ENCODE measurements at places on chromosomes 6 and 20.
A peak's percentile ranks its signal among the peaks of the same experiment; 100 is the strongest.

DNA sequence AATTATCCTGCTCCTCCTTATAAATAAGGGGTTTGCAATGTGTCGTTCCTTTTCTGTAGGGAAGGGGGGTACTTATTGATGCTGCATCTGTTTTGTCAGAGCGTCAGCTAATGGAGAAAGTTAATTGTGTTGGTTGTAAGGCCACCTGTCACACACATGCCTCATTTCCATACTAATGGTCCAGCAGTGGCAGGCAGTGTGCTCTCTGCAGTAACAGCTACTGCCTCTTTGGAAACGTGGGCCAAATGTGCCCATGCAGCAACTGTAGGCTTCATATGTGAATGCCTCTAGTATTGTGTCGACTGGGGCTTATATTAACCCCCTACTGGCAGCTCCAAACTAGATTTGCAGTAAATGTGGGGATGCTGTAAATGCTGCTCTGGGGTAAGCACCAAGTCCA is 56.3 kb upstream of the OLIG3 start:
- DNase-seq: no peak

DNA sequence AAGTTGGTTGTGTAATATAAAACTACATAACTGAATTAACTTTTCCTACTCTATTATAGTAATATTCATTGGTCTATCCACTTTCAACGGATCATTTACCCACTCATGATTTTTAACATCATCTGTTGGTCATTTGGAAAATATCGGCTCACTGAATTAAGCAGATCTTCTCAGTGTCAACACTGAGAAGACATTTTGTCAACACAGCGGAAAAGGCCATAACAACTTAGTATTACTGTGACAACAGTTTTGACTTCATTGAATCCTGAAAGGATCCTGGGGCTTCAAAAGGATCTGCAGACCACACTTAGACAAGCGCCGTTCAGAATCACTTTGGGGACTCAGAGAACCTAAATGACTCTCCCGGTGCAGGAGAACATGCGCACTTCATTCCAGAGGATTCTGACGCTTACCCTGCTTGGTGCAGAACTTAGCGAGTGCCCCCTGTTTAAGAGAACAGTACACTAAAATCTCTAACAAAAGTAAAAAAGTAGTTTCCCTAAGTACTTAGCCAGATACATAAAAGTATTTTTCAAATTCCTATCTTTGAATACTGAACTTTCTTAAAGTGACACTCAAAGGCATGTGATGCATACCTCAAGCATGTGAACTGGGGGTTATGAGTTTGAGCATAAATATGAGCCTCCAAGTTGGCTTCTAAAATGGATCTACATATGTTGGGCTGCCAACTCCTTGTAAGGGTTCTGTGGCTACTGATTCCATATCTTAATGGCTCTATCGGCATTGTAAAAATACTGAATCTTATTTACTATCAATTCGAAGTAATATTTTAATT is 4.0 kb downstream of the ZBTB2 start:
- DNase-seq: no peak

GRCh38 chr6:129695373-129696027 is 14.5 kb downstream of the ARHGAP18 start:
- DNase-seq: no peak

DNA sequence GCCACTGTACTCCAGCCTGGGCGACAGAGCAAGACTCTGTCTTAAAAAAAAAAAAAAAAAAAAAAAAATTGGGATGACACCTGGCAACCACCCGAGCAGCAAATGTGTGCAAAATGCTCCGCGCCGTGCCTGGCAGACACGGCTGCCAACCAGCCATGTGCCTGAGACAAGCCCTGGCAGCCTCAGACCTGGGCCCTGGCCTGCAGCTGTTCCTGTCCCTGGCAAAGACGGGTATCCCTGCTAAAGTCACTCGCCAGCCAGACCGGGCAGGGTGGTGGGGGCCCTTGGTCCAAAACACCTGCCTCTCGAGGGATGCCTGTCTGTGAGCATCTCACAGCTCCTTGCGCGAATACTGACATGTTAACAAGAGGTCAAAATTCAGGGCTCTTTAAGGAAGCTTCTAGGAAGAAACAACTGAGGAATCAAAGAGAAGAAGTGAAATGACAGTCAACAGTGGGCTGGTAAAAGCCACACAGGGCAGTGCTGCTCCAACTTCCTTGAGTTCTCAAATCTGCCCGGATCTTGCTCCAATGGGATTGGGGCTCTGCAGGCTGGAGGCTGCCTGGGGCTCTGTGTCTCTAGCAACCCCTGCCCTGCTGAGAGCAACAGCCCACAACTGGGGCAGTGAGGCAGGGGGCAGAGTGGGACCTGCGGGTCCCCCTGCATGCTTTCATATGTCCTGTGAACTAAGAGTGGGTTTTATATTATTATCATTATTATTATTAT is 53.4 kb downstream of the SYTL3 start:
- no peak for DNase-seq

DNA sequence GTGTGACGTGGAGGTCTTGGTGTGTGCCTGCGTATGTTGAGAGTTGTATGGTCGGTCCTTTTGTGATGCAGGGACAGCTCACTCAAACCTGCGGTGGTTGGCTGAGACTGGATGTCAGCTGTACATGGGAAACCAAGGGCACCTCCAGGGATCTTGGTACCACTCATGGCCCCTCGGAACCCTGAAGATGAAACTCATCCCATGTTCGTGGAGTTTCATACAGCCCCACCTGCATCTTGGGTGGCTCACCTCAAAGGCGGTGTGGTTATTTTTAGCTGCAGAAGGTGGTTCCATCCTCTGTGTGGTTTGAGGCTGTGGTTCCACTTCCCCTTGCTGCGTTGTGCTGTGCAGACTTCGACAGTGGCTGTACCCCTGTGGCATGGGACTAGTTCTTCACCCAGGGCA is 52.6 kb upstream of the SLC22A1 start:
- no peak for DNase-seq

DNA sequence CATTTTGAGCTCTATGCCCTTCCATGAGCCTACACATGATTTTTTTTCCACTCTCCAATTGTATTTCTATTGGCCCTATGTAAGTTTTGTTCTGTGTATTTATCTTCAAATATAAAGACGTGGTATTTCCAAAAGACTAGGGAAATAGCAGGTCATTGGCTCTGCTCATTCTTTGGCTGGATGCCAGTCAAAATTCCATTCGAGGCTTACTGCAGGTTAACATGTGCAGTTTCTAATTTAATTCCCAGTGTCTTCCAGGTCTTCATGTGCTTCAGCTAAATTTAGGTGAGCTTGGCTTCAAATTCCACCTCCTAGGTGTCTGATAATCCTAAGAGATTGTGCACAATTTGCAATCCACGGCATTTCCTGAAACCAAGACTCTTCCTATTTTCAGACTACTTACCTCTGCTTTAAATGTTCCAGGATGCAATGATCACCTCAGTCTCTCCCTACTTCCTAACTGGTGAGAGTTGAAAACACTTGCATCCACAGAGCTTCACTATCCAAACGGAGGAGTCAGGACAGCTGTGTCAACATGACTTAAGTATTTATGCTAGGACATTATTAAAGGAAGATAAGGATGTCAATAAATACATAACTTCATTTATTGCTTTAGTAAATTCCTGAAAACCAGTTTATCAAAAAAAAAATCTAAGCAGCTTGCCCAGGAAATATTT is 236.1 kb downstream of the COL12A1 start:
- no peak for DNase-seq

DNA sequence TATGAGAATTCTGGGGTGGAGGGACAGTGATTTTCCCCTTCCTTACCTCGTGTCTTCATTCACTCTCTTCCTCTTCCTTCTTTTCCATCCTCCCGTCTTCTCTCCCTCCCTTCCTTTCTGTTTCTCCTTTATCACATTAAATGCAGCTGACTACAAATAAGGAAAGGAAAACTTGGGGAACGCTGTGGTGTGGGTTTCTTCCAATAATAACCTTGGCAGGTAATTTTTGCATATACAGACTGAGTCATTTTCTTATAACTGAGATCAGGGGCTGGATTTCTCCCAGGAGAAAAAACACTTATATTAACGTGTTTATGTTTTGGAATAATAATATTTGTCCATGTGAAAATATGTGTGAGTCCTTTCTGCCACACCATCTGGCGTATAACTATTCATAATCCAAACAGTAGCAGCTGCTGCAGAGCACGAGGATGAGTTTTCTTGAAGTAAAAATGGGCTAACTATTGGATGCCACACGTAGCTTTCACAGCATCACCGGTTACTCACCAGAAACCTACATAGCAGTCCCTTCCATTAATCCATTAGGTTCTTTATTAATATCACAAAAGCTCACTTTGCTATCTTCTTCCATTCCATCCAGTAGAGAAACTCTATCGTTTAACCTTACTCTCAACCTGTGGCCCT is 139.2 kb upstream of the SASH1 start:
- no peak for DNase-seq

DNA sequence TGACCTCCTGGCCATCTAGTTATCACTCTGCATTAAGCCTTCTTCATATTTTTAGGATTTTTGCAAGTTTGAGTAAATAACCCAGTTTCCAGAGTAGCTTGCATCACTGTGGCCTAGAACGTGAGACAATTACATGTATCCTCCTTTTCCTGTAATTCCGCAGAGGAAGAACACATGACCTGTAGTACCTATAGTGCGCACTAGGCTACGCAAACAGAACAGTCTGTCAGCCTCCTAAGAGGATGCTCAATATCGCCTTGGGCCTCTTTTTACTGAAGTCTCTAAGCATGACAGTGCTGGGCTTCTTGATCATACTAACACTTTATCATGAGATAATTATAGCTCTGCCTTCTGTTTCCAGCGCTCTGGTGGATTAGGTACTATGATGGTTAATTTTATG is 20.2 kb upstream of the NR2E1 start:
- DNase-seq: no peak

DNA sequence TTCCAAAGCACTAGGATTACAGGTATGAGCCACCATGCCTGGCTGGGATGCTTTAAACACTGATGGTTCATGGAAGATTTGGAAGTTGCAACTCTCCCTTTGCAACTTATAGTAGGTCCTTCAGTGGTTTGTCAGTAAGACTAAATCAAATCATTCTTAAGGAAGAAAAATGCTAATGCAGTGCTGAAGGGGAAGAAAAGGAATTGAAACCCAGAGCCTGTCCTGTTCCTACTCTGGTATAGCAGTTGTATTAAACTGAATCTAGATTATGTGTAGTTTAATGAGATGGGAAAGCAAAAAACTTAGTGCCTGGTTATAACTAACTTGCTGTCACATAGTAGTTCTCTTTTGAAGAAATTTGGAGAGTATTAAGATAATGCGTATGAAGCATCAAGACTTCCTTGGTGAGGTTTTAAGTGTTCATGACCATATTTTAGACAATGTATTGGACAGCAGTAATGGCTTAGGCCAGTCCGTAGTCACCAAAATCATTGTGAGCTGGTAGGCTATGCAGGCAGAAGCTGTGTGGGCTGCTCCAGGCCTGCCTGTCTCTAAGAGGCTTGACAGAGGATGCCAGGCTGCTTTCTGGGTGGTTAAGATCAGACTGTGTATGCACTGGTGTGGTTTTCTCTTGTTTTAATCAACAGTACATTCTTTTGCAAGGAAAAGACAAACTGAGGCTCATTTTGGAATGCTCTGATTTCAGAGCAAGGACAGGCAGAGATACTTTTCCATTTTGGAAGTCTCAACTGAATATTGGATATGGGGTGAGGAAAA is 14.0 kb downstream of the PAQR8 start:
- DNase-seq: no peak

GRCh38 chr6:62808565-62809293 is 402.5 kb upstream of the FKBP1C start:
- DNase-seq: no peak

- DNase-seq: peak; percentile 20
Measured at GRCh38 chr20:48750941-48751635, 76.7 kb downstream of the PREX1 start.

- no peak for DNase-seq
Measured at GRCh38 chr20:60298647-60299046, 340.4 kb downstream of the CDH26 start.

DNA sequence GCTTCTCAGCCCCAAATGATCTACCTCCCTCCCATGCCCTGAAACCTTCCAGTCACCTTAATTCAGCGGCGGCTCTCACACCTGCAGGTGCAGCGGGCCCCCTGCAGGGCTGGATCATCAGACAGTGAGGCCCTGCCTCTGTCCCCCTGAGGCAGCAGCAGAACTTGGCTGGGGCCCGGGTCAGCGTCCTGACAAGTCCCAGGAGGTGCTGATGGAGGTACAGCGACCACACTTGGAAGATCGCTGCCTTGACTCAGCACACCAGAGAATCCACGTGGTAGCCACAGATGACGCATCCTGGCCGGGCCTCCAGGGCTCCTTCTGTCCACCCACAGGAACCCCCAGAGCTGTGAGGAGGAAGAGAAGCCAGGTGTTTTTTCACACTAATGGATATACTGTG is 116.4 kb upstream of the THBS2 start:
- no peak for DNase-seq

DNA sequence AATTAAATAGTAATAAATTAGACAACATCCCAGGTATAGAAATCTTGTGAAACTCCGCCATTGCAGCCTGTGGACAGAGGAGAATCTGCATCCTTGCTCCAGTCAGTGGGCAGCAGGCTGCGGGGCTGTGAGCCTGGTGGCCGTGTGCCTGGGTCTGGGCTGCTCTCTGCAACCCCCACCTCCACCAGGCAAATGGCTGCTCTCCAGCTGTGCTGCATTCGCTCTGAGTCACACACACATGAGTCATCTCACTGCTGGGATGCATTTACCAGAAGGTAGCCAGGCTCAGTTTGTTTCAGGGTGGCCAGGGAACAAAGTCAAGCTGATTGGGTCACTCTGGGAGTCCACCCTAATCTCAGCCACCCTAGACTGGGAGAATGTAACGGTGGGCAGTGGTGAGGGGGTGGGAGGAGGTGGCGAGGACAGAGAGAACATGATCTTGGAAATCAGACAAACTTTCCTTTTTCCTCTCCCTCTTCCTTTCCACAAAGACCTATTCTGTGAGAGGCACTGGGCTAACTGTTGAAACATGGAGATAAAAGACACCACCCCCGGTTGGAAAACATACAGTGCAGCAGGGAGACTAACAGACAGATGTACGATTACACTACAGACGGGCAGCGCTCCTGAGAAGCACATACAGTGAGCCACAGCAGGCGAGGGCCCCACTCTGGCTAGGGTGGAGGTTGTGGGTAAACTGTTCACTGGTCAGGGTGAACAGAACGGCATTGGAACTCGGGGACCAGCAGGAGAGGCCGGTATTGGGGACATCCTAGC is 59.2 kb downstream of the TRAM2 start:
- DNase-seq: no peak

DNA sequence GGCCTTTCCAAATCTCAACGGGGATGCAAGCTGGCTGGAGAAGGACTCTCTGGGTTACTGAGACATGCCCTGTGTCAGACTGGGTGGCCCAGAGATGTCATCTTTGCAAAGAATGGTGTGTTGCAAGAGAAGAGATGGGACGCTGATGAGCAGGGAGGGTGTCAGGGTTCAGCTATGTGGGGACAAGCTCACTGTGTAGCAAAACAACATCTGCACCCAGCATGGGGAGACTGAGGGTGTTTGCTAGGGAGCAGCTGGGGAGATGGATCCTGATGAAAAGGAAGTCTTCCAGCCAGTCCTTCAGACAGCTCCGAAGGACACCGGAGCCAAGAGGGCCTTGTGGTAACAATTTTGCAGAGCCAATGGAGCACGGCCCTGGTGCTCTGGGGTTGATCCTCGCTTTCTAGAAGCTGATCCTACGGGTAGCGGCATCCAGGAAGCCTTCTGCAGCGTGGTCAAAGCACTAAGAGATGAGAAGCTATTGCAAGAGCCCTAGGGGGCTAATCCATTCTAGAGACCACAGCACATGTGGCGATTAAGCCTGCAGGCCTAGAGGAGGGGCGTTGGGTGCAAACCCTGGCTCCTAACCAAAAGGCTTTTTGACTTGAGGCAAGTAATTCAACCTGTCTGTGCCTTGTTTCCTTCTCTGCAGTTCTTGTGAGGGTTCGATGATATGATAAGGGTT is 39.9 kb downstream of the EDN3 start:
- no peak for DNase-seq

- DNase-seq: no peak
Measured at GRCh38 chr6:133972388-133972787, 19.4 kb downstream of the TBPL1 start.

All from stimulated activated CD8-positive, alpha-beta memory T cell treated with anti-CD3 and anti-CD28 coated beads, Interleukin-4, amount 100 ng/mL, for 1 hour (primary cell).